ENCODE measurements at places on chromosomes 3 and 15.

DNA sequence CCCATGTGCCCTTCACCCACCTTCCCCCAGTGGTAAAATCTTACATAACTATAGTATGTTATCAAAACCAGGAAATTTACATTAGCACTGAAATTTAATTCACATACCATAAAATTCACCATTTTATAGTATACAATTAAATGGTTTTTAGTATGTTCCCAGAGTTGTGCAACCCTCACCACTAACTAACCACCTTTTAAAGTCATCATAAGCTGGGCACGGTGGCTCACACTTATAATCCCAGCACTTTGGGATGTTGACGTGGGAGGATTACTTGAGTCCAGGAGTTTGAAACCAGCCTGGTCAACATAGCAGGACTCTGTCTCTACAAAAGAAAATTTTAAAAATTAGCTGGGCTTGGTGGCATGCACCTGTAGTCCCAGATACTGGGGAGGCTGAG is 13.7 kb downstream of the FRMD5 start:
- no peak for DNase-seq

GRCh38 chr3:160157321-160157720 is 67.9 kb upstream of the C3orf80 start:
- no peak for DNase-seq

GRCh38 chr15:79595995-79596622 is 164.0 kb downstream of the MINAR1 start:
- DNase-seq = peak; percentile 79

GRCh38 chr3:196073255-196073753 is 8.6 kb downstream of the TFRC start:
- DNase-seq = no peak

DNA sequence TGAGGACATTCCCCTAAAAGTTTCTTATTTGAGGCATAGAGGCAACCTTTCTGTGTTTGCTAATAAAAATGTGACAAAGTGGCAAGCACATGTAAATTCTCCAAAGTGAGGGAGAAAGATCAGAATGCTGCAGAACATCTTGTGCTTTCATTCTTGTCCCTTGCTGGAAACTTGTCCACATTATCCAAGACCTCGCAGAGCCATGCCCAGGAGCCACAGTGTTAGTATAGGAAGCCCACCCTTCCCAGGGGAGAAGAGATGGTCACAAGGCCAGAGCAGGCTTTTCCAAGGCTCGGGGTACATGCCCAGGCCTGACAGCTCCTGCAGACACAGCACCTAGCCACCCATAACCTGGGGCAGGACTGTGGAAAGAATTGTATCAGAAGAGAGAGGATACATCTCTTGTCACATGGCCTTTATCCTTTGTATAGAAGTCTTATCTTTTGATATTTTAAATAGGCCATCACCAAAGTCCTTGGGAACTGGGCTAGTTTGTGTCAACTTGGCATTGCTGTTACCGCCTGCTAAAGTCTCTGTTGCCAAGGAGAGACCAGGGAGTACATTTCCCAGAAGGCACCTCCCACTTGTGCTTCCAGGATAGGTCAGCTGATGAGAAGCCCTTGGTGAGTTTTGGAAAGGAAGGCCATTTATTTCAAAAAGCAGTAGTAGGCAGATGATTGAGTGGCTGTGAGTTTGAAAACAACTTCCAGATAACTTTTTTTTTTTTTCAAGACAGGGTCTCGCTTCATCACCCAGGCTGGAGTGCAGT is 10.5 kb downstream of the DLEC1 start:
- DNase-seq = no peak

- DNase-seq = no peak
Observed at GRCh38 chr3:37148208-37148607, 26.2 kb downstream of the LRRFIP2 start.

DNA sequence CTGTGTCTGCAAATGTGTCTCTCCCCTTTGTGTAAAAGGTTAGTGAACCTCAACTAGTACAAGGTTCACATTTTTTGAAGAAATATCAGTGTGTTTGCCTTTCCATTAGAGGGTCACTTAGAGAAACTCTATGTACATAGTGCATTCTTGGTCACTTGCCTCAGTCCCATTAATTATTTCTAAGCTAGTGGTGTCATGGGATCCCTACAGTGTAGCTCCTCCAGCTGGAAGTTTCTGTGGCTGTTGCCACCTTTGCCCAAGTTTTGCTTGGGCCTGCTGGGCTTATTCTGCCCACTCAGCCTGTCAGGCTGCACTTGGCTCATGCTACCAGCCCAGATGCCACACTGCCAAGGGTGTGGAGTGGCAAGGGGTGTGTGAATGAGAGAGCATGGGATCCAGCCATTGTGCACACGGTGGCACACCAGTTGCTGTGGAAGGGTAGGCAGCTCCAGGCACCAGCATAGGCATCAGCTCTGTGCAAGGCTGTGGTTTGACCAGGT is 161.7 kb downstream of the ARPP21 start:
- DNase-seq = no peak

DNA sequence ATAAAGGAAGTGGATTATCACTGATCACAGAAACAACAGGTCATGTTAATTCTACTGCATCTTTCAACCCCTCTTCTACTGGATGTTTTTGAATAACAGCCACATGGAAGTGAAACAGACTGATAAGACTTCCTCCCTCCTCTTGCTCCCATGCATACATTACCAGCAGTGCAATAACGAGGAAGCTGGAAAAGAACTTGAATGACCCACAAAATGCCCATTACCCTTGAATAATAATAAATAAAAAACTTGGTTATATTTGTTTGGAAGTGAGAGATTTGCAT is 51.6 kb downstream of the RARB start:
- no peak for DNase-seq

DNA sequence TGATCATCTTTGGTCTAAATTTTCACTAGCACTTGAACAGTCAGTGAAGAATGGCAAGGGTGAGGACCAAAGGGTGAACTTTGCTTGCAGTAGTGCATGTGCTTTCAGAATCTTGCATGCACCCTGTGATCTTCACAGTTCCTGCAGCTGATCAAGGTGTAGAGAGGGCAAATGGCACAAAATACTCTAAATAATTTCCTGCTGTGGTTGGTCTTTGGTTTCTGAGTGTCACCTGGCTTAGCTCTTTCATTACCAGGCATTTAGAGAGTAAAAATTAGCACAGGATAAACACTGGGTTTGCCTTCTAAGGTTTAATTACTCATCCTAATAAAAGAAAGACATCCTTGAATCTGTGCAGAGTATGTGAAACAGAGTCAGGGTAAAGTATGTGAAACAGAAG is 11.4 kb downstream of the TIPARP start:
- no peak for DNase-seq

DNA sequence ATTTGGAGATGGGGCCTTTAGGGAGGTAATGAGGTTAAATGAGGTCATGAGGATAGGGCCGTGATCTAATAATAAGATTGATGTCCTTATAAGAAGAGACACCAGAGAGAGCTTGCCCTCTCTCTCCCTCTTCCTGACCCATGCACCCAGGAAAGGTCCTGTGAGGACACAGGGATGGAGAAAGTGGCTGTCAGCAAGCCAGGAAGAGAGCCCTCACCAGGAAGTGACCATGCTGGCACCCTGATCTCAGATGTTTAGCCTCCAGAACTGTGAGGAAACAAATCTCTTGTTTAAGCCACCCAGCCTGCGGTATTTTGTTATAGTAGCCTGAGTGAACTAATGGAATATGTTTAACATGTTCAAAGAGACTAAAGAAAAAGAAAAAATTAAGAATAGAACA is 15.3 kb upstream of the GNB5 start:
- peak; percentile 54 for DNase-seq

- no peak for DNase-seq
Observed at GRCh38 chr15:99477791-99478471, 87.9 kb upstream of the MEF2A start.

DNA sequence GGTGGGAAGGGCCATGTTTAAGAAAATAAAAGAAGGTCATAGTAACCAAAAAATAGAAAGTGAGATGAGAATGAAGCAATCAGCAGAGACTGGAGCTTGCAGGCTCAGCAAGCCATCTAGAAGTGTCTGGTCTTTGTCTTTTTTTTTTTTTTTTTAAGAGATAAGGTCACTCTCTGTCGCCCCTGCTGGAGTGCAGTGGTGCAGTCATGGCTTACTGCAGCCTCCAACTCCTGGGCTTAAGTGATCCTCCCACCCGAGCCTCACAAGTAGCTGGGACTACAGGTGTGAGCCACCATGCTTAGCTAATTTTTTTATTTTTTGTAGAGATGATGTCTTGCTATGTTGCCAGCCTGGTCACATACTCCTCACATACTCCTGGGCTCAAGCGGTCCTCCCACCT is 36.2 kb downstream of the GXYLT2 start:
- no peak for DNase-seq

- no peak for DNase-seq
Observed at GRCh38 chr3:159828542-159828943, 160.1 kb upstream of the IL12A start.

DNA sequence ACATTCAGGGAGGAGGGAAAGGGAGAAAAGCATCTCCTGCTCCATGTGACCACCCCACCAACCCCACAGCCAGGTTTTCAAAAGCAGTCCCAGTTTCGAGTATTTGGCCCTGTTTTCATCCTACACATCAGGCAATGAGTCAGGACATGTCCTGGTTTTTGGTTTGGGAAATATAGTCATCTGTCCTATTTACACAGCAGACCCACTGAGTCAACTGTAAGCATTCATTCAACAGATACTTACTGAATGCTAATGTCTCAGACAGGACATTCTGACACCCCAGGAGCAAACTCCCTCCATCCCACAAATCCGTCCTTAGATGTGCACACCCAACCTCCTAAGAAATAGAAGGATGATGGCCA is 32.9 kb downstream of the IGDCC3 start:
- DNase-seq = no peak

DNA sequence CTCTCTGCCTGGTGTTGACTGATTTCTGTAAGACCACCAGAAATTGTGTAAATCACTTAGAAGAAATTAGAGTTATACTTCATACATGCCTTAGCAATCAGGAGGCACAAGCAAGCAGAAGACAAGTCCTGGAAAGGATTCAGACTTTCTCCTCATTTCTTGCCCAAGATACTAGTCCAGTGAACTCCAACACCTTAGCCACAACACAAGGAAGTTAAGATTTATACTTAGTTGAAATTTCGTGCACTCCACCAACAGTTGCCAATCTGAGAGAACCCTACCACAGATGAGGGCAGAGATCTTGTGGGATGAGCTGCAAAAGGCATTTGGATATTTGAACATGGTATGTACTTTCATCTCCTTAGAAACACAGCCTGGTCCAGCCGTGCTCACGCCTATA is 2.3 kb downstream of the P3H2 start:
- no peak for DNase-seq

All from LNCaP clone FGC (cell line).